ENCODE measurements at places on chromosomes 6 and 20.

DNA sequence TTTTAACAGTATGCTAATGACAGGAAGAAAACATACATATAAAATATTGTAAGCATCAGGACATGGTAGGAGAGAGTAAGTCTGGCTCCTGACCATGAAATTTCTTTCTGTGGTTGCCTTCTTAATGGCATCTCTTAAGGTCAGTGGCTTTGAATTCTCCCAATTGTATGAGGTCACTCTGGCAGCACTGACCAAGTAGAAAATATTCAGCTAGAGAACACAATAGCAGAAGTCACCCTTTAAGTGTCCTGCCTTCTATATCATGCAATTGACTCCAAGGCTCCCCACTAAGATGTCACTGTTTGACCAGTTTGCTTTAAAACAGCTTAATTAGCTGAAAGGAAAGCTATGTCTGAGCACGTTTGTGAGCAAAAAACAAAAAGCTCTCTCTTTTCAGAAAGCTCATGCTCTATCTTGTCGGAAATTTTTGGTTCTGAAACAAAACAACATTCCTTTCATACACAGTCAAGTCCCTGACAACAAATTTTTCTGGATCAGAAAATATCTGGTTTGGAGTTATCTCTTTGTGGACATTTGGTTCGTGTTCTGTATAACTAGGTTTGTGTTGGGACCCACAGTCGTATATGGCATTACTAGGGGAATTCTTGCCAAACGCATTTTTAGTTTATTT, 120.9 kb upstream of the IFNGR1 start:
- DNase-seq: no peak

GRCh38 chr20:62446888-62447869, 19.8 kb upstream of the RBBP8NL start:
- DNase-seq: no peak

- no peak for DNase-seq
Measured at GRCh38 chr6:43396408-43397149, 27.1 kb upstream of the ZNF318 start.

- DNase-seq: no peak
Measured at GRCh38 chr6:154484942-154485341, 25.5 kb downstream of the CNKSR3 start.

DNA sequence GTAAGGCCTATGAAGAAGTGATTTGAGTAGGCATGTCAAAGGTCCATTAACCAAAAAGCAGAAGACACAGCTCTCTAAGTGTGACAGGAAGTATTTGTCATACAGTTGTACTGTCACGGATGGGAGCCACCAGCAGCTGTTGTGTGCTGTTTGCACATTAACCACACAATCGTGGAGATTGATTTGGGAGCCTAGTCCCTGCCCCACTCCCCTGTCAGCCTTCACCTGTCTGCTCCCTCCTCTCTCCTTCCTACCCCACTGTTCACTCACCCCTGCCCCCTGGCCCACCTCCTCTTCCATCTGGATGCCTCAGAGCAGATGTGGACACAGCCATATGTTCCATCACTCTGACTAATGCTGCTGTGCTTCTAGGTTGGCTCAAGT, 124.7 kb upstream of the SPACA1 start:
- no peak for DNase-seq

DNA sequence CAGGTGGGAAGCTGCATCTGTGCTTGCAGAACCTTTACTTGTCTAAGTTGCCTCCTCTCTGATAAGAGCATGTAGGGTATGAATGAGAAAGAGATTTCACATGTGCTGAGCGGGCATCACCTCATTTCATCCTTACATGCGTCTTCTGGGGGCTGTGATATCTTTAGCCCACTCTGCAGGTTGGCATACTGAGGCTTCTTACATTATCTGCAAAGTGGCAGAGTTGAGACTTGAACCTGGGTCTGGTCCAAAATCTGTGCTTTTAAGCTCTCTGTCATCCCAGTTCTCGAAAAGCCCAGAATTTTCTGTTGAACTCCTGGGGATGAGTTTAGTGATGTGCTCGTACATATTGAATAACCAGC, 2.0 kb upstream of the SRC start:
- no peak for DNase-seq

DNA sequence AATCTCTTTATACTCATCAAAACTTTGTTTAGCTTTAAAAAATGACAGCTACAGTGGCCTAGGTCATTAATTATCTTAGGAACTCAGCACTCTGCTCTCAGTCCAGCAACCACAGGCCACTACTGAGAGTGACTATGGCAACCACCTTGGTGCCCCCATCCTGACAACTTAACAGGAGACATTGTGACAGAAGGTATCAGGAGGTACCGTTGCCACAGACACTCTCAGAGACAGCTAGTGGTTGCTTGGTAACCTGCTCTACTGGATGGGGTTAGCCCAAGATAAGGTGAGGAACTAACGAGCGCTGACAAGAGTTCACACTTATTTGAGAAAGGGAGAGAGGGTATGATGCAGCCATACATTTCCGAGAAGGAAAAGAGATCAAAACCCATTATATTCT, 76.1 kb upstream of the TFAP2D start:
- DNase-seq: no peak

DNA sequence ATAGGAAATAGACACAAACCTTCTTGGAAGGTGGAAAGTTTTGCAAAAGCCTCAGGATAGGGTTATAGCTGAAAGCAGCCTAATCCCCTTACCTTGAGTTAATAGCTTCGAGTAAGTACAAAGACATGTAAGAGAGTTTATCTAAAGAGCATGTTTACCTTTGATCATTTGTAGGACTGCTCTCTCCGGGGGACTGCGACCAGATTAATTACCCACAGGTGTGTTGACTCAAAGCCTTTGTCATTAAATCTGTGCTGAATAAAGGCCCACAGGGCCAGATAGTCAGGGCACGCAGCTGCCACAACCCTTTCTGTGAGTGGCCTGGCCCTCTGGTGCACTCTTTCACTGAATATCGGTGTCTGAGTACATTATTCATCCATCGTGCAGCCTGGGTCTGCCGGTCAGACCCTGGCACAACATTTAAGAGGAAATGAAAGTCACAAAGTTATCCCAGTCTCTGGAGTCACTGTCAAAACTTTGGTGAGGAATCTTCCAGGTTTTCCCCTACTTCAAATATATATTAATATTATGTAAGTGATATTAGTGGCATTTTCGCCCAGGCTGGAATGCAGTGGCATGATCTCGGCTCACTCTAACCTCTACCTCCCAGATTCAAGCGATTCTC, 5.4 kb upstream of the MICA start:
- DNase-seq: no peak

DNA sequence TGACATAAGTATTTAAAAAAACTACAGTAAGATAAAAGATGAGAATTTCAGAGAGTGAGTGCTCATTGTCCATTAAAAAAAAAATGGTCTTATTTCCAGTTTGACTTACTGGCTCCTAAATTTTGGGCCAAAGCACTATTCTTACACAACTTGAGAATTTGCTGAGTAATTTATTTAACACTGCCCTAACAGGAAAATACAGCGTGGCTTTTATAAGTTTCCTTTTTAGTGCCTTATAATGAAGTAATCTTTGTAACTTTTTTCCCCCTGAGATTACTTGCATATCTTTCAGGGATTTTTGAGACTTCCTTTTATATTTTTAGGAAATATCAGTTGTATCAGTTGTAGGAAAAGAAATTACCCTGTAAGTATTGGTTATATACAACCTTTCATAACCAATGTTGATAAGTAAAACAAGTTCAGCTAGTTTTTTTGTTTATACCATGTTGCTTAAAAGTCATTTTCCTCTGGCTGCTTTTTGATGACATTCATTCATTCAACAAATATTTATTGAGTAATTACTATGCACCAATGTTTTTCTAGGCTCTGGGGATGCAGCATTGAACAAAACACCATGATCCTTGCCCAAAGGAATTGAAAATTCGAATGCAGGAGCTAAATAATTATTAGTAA, 106.4 kb upstream of the SGK1 start:
- no peak for DNase-seq

GRCh38 chr6:31079656-31080261, 32.6 kb downstream of the C6orf15 start:
- DNase-seq: peak; percentile 54

DNA sequence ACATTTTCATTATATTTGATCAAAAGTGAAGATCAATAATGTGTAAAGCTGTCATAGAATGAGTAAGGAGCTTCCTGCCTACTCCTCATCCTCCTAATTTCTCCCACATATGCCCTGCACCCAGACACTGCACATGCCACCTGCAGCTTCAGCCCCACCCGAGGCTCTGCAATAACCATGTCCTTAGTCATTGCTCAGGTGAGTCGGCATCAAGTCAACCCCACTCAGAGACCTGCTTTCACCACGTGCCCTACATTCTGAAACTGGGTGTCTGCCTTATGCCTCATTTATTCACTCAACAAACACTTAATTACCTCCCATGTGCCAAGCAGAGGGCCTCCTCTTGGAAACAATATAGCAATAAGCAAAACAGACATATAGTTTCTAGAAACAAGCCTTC, 15.4 kb upstream of the TNFAIP3 start:
- no peak for DNase-seq

GRCh38 chr6:11679099-11679498, 99.5 kb downstream of the ADTRP start:
- no peak for DNase-seq

GRCh38 chr6:161001421-161001820, 9.9 kb downstream of the MAP3K4 start:
- DNase-seq: no peak

GRCh38 chr6:5086294-5086890, 1.3 kb downstream of the PPP1R3G start:
- no peak for DNase-seq

DNA sequence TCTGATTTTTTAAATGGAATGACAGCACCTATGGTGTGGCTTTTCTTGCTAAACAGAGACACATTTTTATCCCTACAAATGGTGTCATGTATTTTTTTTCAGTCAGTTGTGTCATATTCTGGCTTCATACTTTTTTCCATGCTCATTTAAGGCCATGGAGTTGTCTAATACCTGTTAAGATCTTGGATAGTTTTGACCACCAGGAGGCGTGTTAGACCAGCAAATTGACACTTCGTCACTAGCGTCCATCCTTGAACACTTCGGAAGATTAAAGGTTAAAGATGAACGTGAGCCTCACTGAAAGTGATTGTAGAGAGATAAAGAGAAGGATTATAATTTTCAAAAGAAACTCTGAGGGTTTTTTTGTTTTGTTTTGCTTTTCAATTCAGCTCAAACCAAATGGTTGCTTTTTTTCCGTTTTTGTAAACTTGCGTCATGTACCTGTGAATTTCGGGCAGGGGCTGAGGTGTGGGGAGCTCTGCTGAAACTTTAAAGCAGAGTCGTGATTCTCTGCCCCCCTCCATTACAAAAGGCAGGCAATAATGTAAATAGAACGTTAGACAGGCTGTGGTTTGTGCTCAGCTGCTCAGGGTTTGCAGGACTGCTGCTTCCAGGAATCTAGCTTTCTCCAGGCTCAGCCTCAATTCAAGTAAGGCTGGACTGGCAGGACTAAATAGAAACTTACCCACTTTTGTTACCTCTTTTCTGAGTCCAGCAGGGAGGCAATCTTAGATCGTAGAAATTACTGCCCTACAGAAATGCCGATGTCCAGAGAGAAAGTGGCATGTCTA, 245.1 kb downstream of the FOXA2 start:
- DNase-seq: no peak

DNA sequence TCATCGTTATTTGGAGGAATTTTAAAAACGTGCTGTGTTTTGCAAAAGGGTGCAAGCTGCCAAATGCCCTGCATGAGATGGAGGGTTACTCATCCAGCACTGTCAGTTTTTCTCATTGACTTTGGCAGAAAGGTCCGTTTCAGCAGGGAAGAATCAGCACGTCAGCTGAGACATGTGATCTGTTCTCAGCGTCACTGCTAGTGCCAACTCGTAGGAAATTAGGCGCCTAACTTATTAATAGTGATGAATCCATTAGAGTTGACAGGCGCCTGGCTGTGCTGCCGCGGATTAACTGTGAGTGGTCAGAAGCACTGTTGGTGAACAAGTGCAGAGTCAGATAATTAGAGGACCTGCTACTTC, 175.5 kb upstream of the FOXQ1 start:
- no peak for DNase-seq

All from activated T-cell treated with anti-CD3 and anti-CD28 coated beads for 48 hours (primary cell).